ENCODE measurements at places on chromosomes 1 and 21.

DNA sequence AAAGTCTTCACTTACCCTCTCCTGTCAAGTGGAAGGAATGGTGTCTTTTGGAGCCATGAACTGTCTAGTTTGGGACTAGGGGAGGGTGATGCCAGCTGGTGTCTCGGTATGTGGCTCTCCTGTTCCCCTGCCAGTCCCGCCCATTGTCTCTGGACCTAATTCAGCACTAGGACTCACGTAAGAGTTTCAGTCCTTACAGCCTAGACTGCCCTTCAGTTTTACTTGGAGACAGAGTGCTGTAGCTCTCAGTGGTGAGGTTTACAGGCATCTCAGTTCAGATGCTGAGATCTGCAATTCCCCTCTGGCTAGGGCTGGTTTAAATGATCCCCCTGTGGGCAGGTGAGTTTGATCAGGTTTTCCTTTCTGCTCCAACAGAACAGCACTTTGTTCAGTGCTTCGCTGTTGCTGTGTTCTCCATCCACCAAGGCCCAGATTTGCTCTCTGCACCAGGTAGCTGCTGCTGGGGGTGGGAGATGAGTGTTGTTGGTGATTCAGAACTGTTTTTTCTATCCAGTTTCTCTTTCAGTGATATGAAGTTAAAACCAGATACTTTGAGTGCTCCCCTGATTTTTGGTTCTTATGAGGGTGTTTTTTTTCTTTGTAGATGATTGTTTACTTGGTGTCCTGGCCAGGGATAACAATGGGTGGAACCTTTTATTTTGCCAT is 198.3 kb upstream of the RNPC3 start:
- no peak for DNase-seq

DNA sequence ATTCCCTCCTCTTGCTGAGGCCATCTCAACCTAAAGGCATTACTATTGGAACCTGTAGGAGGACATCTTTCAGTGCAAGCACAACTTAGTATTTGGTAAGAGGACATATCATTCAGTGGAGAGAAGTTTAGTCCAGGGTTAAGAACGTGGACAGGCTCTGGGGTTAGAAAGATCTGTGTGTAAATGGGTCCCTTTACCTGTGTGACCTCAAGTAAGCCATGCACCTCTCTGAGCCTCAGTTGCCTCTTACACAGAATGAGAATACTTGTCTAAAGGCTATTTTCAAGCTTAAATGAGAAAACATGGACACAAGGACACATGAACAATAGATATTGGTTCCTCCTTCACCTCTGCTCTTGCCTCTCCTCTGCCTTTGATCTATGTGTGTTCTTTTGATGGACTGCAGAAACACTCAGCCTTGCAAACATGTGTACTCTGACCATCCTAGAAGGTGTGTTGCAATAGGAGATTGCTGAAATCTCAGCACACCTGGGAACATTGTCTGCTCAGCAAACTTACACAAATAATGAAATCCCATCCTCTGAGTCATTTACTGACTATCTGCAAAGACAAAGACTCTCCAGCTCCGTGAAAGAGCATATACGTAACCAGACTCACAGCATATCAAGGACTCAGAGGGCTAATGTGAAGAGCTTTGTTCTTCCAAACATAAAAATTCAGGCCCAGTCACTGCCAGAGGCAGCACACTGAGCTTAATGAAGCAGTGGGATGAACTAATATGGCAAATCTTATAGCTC is 143.8 kb downstream of the DAB1 start:
- no peak for DNase-seq

GRCh38 chr1:23904748-23905357 is 8.3 kb downstream of the CNR2 start:
- DNase-seq = no peak

GRCh38 chr1:33696962-33697361 is 166.9 kb upstream of the HMGB4 start:
- peak; percentile 75 for DNase-seq

- peak; percentile 44 for DNase-seq
These were observed 113.6 kb downstream of the DMRTB1 start for GRCh38 chr1:53572815-53573173.

DNA sequence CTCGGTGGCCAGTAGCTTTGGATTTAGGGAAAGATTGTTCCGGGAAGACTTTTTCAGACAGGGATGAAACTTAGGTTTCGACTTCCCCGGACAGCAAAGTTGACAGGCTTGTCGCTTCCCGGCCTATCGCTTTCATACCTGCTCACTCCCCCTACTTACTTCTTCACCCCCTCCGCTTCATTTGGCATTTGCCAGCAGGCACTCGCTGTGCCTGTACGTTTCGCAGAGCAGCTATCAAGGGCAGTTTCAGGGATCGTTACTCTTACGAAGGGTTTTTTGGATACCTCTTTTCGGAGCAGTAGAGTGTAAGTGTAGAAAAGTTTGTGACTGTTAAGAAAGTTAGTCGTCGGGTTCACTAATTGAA is 393 bp downstream of the BLZF1 start:
- DNase-seq = peak; percentile 3

- DNase-seq = no peak
These were observed 21.3 kb downstream of the CD247 start for GRCh38 chr1:167496797-167497619.

GRCh38 chr1:51689075-51689440 is 72.2 kb downstream of the OSBPL9 start:
- no peak for DNase-seq

DNA sequence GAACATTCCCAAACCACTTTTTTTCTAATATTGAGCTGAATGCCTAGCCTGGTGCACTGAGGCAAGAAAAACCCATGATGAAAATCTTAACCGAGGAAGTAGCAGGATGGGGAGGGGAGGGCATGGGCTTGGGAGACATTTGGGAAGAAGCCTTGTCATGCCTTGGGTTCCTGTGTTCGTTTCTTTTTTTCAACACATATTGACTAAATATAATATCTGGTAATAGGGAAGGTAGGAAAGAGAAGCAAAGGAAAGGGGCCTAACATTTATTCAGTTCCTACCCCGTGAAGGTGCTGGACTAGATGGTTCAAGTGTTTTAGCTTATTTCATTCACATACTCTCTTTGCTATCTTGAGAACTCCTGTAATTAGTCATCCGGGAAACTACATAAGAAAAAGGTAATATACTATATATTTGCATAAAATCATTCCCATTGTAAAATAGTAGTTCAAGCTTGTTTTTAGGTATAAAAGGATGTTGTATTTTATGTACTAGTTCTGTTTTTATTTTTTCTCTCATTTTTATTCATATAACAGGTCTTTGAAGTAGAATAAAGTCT is 62.1 kb downstream of the ST3GAL3 start:
- no peak for DNase-seq

Data from LNCaP clone FGC (cell line).